ENCODE measurements at places on chromosomes 16 and 17.

DNA sequence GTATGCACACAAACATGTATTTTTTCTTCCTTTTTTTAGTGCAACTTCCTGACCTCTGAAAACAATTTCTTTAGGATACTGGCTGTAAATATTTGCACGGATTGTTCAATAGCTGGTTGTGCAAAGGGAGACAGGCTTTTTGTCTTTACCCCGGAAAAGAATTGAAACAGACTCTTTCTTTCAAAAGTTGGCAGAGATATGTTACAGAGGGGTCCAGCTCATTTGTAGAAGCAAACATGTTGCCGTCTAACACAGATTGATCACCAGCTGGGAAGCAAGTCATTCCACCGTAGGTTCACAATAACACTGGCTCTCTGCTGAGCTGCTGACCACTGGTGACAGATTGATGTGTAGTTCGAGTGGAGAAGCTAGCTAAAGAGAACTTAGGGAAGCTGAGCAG is 130.9 kb downstream of the STX8 start:
- DNase-seq = no peak

DNA sequence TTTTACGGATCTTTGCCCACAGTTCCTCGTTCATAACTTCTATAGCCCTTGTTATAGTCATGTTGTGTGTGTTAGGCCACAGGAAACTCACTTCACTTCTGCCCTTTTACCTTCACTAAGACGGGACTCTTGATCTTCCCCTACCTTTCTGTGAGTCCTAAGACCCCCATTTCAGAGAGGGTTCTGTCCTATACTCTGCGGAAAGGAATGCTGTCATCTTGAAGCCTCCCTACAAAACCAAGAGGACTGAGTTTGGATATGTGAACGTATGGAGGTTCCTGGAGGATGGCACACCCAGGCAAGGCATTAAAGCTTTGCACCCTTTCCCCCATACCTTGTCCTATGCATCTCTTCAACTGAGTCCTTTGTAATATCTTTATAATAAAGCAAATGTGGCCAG is 3.7 kb downstream of the UBB start:
- DNase-seq = peak; percentile 28

- peak; percentile 68 for DNase-seq
These were observed 10.5 kb upstream of the ALDOA start for GRCh38 chr16:30054959-30055553.

GRCh38 chr17:43667947-43668348 is 6.2 kb upstream of the MEOX1 start:
- peak; percentile 73 for DNase-seq

DNA sequence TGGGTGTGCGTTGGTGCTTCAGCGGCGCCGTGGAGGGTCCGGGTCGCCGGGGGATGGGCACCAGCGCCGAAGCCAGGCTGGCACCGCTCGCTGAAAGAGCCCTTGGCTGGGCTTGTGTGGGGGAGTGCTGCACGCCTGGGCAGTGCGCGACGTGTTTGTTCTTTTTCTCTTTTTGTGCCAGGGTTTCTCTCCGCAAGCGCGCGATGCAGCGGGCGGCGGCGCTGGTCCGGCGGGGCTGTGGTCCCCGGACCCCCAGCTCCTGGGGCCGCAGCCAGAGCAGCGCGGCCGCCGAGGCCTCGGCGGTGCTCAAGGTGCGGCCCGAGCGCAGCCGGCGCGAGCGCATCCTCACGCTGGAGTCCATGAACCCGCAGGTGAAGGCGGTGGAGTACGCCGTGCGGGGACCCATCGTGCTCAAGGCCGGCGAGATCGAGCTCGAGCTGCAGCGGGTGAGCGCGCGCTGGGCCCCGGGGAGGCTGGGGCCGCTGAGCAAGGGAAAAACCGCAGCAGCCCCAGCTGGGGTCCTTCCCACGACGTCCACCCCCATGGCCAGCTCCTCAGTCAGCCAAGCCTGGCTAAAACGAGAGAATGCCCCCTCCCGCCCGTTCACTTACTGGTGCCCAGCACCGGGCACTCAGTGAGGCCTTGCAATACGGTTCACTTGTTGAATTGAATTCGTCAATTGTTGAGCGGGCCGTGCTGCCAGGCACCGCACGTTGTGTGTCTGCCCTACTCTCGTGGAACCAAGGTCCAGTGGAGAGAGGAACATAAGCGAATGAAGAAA is 541 bp downstream of the GPT2 start:
- peak; percentile 32 for DNase-seq

Data from kidney tubule cell (primary cell).